Suprapubic skin (tissue), 4 donors: ENCODE measurements at places on chromosomes 3 and 15.

- DNase-seq, result no peak
These were observed 432.0 kb upstream of the TGFBR2 start for GRCh38 chr3:30174357-30174756.

DNA sequence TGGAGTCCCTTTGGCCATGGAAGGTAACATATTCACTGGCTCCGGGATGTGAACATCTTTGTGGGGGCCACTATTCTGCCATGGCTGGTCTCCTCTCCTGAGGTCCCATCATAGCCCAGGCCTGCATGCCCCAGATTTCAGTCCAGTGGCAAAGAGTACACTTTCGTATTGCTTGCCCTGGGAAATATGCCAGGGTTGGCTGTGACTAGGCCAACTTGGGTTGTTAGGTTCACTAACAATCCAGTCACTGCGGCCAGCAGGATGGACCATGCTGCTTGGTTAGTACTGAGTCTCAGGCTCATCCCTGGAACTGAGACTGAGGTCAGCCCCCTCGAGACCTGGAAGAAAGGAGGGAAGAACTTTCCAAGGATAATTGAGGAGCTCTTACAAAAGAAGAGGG, 9.8 kb upstream of the EEFSEC start:
- DNase-seq, result no peak

- no peak for DNase-seq
These were observed 1.7 kb downstream of the RAB11A start for GRCh38 chr15:65870889-65871533.

DNA sequence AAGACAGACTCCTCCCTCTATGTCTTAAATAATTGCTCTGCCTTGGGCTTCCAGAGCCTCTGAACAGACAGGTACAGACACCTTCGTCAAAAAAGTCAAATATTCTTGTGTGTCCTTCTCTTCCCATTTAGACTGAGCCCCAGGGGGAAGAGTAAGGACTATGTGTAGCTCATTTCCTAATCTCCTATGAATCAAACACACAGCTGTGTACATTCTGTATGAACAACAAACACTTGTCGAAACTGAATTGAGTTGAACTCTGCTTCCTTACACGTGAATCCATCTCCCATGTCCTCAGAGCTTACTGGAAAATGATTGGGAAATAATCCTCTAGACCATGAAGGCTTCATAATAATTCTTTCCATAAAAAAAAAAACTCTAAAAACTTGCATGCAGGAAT, 80.8 kb downstream of the MOBP start:
- no peak for DNase-seq

GRCh38 chr3:172707030-172707429, 3.8 kb downstream of the NCEH1 start:
- DNase-seq, result no peak

- DNase-seq, result no peak
These were observed 108.1 kb downstream of the PGPEP1L start for GRCh38 chr15:98899272-98900021.

DNA sequence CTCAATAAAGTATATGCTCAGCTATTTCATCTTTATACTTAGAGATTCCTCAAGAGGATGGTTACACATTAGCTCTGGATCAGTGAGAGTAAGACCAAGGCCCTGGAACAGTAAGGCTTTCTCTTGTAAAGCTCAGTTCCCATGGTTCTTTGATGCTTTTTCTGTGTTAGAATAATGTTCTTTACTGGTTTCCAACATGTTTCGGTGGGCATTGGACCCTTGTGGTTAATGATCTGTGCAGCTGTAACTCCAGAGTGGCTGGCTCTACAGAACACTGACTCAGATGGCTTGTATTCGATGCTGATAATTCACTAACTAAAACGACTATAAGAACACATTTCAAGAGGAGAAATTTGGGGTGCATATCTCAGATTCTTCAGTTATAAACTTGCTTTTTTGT, 114.7 kb downstream of the AKAP13 start:
- DNase-seq, result no peak

GRCh38 chr3:46498916-46499519, 1.2 kb downstream of the RTP3 start:
- DNase-seq, result no peak

DNA sequence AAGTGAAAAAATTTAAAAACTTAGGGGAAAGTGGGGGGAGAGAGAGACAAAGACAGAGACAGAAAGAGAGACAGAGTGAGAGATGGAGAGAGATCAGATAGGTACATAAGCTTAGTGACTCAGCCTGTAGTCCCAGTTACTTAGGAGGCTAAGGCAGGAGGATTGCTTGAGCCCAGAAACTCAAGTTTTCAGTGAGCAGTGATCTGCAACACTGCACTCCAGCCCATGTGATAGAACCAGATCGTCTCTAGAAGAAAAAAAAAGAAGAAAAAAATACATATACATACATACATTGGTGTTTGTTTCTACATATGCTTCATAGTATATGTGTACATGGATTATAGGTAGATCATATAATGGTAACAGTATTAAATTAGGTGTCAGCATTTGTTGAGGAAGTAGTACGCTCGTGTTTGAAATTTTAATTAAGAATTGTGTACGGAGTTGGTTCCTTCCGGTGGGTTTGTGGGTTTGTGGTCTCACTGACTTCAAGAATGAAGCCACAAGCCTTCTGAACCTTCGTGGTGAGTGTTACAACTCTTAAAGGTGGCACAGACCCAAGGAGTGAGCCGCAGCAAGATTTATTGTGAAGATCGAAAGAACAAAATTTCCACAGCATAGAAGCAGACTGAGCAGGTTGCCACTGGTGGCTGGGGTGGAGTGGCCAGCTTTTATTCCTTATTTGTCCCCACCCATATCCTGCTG, 38.3 kb upstream of the SNRPN start:
- no peak for DNase-seq

DNA sequence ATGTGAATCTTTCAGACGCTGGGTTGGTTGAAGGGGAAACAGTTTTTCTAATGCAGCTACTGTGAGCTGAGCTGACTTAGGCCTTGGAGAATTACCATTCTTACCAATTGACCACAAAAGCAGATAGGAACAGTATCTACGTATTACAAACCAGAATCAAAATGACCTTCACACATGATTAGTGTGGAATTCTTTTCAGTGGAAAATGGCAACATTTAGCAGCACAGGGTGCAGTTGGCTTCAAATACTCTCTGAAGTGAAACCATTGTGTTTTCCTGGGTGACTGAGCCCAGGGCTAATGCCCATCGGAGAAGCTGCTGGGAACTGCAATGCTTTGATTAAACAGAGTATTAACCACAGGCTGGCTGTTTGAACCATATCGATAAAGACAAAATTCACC, 40.2 kb upstream of the GOLGA8J start:
- no peak for DNase-seq

DNA sequence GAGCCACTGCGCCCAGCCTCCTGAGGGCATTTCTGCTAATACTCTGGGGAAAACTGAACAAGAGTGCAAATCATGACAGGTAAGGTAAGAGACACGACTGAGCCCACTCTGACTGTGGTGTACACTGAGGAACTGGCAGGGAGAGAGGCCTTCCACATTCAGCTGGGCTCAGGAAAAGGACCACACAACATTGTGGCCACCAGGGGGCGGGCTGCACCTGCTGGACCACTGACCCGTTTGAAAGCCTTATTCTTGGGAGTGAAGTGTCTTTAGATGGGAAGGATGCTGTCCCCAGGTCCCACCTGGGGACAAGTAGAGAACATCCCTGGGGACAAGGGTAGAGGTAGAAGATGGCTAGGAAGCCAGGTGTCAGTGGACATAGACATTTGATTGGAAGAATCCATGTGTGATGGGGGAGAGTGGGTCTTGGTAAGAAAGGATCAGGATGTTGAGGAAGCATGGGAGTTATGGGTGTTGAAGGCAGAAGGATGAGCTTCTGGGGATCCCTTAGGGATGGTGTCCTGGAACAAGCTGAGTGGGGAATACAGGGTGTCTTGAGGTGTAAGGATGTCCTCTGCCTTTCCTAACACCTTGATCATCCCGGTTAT, 6.2 kb upstream of the CTDSPL start:
- DNase-seq, result peak; percentile 91

DNA sequence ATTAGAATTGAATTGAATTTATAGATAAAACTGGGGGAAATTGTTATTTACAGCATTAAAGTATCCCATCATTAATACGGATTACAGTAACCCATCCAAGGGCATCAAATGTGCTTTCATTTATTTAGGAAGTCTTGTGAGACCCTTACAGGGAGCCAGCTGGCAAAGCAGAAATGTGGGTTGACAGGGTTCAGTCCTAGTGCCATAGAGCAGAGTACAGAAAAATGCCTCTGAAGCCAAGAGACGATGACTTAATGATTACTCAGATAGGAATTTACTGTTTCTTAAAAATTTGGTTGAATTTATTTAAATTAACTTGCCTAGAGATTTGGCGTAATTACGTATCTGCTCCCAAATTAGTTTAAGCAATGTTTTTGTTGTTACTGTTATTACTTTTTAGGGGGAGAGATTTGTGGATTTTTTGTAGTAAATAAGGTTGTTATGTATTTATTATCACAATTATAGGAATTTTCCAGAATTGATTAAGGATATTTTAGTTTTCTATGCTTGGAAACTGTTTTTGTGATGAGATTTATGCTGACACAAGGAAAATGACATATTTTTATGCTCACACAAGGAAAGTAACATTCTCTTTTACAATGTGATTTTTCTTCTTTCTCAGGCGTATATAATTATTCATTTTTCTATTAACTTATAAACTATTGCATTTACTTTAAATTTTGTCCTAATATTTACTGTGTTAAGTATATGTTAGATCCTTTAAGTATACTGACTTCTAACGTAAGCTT, 152.0 kb downstream of the EPHA6 start:
- DNase-seq, result no peak

GRCh38 chr15:56281145-56281544, 37.5 kb upstream of the RFX7 start:
- no peak for DNase-seq

DNA sequence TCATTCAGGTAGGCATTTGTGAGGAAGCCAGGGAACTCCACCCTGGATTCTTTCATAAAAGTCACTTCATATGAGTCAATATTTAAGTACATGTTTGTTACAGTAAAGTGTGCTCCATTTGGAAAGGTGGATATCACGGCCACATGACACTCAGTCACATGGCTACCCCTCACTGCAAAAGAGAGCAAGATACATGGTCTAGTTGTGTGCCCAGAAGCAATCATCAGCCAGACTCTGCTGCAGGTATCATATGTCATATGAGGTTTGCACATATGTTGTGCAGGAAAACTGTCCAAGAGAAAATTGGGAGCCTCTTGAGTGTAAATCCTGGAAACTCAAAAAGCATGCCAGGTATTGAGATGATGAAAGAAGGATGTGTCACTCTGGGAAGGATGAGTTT, 55.0 kb upstream of the NMNAT3 start:
- no peak for DNase-seq

- no peak for DNase-seq
These were observed 489 bp downstream of the CSPG5 start for GRCh38 chr3:47578119-47578632.

DNA sequence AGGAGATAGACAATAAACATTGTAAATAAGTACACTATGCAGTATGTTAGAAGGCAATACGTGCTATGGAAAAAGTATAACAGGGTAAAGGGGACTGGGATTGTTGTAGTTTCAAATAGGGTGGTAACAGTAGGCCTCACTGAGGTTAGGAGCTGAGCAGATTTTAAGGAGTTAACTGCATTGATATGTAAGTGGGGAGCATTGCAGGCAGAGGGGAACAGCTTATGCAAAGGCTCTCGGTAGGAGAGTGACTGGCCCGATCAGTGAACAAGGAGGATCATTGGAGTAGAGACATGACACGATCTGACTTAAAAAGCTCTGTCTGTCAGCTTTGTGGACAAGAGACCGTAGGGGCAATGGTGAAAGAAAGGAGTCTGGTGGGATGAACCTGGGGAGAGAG, 46.8 kb downstream of the PCCB start:
- DNase-seq, result no peak

GRCh38 chr3:133851266-133851906, 44.3 kb downstream of the RAB6B start:
- DNase-seq, result no peak

- DNase-seq, result no peak
These were observed 704.1 kb upstream of the CFAP20DC start for GRCh38 chr3:59753808-59754450.

- DNase-seq, result no peak
These were observed 6.1 kb upstream of the RPP14 start for GRCh38 chr3:58299839-58300516.

DNA sequence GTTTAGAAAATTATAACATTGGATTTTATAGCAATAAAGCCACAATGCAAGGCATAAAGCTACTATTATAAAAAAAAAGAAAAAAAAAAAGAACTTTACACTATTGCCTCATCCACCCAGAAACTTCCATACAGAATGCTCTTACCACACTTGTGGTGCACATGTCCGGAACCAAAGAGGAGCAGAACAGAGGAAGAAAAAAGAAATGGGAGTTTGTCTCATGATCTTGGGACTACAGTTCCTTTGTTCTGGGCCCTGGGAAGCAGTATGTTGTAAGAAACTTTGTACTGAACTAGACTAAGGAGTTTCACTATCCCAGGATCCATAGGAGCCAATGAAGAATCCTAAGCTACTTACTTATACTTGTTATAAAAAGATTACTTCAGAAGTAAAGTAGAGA, 36.1 kb downstream of the FMN1 start:
- DNase-seq, result no peak
